Effector memory CD4-positive, alpha-beta T cell (primary cell): ENCODE measurements at places on chromosomes 2 and 18.
A peak's percentile ranks its signal among the peaks of the same experiment; 100 is the strongest.

DNA sequence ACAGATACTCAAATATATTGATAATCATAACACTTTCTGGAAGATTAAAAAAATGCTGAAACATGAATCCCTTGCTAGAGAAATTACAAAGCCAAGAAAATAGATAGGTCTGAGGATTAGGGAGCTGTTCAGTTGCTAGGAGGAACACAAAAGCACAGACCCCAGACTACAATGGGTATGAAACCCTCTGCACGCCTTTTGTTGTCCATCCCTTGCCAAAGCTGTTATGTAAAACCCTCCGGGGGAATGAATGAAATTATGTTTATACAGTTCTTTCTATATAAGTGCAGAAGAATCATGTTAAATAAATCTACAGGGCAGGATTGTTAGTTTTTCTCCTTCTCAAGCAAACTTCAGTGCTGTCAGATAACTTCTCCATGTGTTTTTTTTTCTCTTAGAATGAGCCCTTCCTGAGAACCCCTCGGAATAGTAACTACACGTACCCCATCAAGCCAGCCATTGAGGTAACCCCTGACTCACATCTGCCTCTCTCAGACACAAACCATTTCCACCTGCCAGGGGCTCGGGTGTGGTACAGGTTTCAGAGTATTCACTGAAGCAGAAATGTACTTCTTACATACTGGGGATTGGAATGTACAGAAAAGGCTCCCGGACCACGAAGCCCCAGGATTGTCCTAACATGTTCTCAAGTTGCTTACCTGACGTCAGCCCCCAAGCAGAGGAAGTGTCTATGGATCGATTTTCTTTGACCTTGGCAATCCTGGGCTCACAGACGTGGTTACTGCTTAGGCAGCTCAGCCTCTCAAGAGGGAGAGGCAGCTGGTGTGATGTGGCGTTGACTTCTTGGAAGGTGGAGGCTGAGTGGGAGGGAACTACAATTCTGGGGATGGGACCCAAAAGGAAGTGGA is 118.0 kb downstream of the PLB1 start:
- peak; percentile 5 for DNase-seq

- no peak for DNase-seq
These were observed at the start of gene RIT2 for GRCh38 chr18:43115076-43115921. TSS of gene RIT2 (minus strand) at chr18:43115685.

GRCh38 chr2:223041527-223042109 is 10.4 kb upstream of the KCNE4 start:
- DNase-seq = no peak

GRCh38 chr2:61707984-61708852 is 145.6 kb downstream of the FAM161A start:
- DNase-seq = no peak

GRCh38 chr2:7109533-7109885 is 192.3 kb downstream of the RNF144A start:
- DNase-seq = no peak

DNA sequence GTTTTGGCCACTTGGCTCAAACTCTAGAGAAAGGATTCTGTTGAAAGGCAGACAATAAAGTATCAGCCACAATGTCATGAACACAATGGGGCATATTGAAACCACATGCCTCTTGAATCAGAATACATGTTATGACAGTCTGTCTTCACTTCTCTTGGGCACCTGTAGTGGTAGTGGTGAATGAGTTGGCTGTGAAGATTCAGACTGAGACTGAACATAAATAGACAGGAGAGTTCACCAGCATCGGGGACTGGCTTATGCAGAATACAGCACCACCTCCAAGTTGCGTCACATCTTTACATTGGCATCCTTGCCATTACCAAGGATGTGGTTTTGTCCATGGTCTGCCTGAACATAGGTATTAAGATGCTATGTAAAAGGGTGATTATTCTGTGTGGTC is 336.8 kb downstream of the MYCN start:
- DNase-seq = no peak

GRCh38 chr2:47720036-47720435 is 62.9 kb upstream of the MSH6 start:
- DNase-seq = no peak

GRCh38 chr2:192687015-192687414 is 492.3 kb upstream of the TMEFF2 start:
- no peak for DNase-seq
